ENCODE measurements at places on chromosomes 6 and 20. TPM values are rescaled to one million over a fixed set of nuclear protein-coding genes. Genes with fewer than 3 reads are reported as not detected.

- H3K4me3 ChIP-seq = no peak overlapping the region
- H3K36me3 ChIP-seq = no peaks in the 10 kb centered on the region
- H3K4me1 ChIP-seq = no peaks in the 10 kb centered on the region
- peaks cover 2% of the 10 kb centered on the region for H3K27me3 ChIP-seq
- DNase-seq = no peak
These were observed 276.2 kb downstream of the PHACTR1 start for GRCh38 chr6:12992770-12993169.

GRCh38 chr6:708237-708598 lies 15.3 kb upstream of the EXOC2 start:
- H3K4me3 ChIP-seq = no peak overlapping the region
- DNase-seq = no peak
- H3K4me1 ChIP-seq = peaks cover 22% of the 10 kb centered on the region
- peaks cover 8% of the 10 kb centered on the region for H3K27me3 ChIP-seq

Gene KCNK16
- polyA plus RNA-seq = not detected

Gene CALHM5
- polyA plus RNA-seq = not detected

Gene SLC22A7
- polyA plus RNA-seq = not detected

DNA sequence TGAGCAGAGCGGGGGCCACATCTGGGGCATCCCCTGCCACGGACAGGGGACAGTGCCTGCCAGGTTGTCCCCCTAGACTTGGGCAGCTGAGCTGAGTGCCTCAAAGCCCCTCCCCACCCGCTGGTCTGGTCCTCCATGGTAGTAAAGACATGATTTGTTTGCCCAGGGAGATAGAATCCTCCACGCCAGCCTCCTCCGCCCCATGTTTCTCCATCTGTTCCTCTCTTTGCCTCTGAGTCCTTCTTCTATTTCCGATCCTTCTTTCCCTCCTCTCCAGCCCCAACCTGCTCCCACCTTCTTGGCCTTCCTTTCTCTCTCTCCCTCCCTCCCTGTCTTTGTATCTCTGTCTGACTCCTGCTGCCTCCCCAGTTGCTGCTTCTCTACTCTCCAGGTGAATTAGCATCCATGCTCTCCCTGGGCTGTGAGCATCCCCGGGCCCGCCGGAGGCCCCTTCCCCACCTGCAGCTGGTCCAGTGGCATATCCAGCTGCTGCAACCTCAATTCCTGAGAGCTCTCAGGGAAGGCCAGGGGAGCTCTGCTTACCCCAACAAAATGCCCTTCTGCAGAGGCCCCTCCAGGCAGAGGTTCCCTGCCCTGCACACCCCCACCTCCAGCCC lies 45.8 kb downstream of the CPNE5 start:
- no peak overlapping the region for H3K27ac ChIP-seq
- no peaks in the 10 kb centered on the region for H3K36me3 ChIP-seq
- H3K4me1 ChIP-seq = no peaks in the 10 kb centered on the region
- H3K27me3 ChIP-seq = peaks cover 5% of the 10 kb centered on the region
- no peak overlapping the region for H3K4me3 ChIP-seq

Gene MCCD1
- polyA plus RNA-seq = not detected

Gene PBOV1
- polyA plus RNA-seq = not detected

Gene B3GALT4
- polyA plus RNA-seq = 38.6 TPM

- H3K4me3 ChIP-seq = no peak overlapping the region
- no peaks in the 10 kb centered on the region for H3K36me3 ChIP-seq
- no peak overlapping the region for H3K27ac ChIP-seq
- H3K27me3 ChIP-seq = no peaks in the 10 kb centered on the region
These were observed 243.1 kb downstream of the PKHD1 start for GRCh38 chr6:51844336-51844735.

Gene NELFE
- 84.6 TPM for polyA plus RNA-seq

DNA sequence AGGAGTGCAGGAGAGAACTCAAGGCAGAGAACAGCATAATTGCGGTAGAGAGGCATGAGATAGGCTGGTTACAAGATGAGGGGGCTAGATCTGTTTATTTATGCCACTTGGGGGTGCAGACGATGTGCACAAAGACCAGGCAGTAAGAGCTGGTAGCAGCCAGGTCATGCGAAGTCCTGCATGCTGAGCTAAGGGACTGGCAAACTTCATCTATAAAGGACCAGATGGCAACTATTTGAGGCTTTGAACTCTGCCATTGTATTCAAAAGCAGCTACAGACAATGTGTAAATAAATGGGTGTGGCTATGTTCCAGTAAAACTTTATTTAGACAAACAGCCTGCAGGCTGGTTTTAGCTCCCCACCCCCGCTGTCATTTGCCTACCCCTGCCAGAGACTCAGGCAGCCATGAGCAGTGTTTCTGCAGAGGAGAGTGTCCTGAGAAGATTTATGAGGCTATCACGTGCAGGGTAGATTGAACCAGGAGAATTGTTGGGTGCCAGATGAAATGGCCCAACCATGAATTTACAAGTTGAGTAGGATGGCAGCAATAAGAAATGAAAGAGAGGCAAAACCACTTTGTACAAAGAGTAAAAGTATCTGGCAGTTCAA lies 253.4 kb upstream of the MOCS1 start:
- H3K36me3 ChIP-seq = peaks cover 5% of the 10 kb centered on the region
- no peak overlapping the region for H3K27ac ChIP-seq
- H3K4me3 ChIP-seq = no peak overlapping the region
- no peak for DNase-seq
- peaks cover 9% of the 10 kb centered on the region for H3K27me3 ChIP-seq

DNA sequence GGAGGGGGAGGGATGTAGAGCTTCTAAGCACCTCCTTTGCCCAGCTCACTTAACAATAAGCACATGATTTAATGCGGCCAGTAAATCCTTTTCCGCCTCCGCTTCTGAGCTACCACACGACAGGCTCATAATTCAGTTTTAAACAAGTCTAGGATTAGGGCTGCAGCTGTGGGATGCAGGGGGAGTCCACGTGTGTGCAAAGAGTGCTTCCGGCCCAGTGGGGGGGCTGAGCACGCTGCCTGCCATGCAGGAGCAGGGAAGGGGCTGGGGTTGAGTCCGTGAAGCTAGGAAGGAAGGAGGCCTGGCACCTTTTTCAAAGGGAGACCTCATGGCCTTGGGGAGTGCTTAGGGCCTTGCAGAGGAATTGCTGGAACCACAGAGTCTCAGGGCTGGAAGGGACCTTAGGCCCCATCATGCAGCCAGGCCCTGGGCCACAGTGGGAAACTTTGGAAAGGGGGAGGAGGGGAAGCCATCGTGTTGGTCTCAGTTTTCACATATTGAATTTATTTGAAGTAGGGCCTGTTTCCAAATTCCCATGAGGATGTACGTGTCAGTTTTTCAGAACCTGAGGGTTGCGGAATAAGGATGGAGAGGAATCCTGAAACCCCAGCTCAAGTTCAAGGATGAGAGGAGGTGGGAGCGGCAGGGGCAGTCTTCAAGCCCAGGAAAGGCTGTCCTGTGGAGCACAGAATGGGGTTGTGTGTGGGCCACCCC lies 96.1 kb downstream of the VEGFA start:
- peaks cover 4% of the 10 kb centered on the region for H3K27me3 ChIP-seq
- no peaks in the 10 kb centered on the region for H3K36me3 ChIP-seq
- H3K27ac ChIP-seq = no peak overlapping the region

DNA sequence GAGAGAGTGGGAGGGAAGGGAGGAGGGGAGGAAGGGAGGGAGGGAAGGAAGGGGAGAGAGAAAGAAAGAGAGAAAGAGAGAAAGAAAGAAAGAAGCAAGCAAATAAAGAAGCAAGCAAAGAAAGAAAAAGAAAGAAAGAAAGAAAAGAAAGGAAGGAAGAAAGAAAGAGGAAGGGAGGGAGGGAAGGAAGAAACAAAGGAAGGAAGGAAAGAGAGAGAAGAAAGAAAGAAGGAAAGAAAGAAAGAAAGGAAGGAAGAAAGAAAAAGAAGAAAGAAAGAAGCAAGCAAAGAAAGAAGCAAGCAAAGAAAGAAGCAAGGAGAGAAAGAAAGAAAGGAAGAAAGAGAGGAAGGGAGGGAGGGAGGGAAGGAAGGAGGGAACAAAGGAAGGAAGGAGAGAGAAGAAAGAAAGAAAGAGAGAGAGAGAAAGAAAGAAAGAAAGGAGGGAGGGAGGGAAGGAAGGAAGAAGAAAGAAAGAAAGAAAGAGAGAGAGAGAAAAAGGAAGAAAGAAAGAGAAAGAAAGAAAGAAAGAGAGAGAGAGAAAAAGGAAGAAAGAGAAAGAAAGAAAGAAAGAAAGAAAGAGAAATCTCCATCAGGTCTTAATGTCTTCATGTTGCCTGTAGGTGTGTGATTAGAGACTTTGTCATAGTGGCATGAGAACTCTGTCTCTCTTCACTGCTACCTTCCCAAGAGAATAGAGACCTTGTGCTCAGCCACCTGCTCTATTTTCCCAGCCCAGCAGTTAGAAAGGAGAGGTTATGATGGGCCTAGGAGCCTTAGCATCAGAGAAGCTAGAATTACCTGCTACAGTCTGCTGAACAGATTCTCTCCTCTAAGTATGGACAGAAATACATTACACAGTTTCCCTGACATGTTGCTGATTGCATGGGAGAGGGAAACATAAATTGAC lies 5.0 kb downstream of the SEMG1 start:
- no peak overlapping the region for H3K27ac ChIP-seq
- peaks cover 14% of the 10 kb centered on the region for H3K27me3 ChIP-seq
- H3K4me1 ChIP-seq = no peaks in the 10 kb centered on the region
- no peak overlapping the region for H3K4me3 ChIP-seq

DNA sequence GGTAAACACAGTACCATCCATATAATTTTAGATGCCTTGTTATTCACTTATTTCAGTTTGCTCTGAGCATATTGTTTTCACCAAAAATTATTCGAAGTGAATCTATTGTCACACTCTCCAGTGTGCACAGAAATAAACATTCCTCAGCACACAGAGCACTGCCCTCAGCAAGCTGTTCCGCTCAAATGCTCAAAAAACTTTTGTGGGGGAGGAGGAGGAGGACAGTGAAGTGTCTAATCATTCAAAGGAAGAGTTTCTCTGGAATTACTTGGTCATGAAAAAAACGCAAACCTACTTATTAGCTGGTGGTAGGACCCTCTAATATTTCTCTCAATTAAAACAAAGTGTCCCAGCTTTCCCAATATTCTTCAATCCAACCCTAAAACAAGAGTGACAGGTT lies 88.3 kb downstream of the DTNBP1 start:
- no peak overlapping the region for H3K4me3 ChIP-seq
- no peaks in the 10 kb centered on the region for H3K27me3 ChIP-seq
- peaks cover 20% of the 10 kb centered on the region for H3K36me3 ChIP-seq

Measured in immature natural killer cell (primary cell).